COLO829 (cell line): ENCODE measurements at places on chromosomes 5 and 9.

- peak; percentile 78 for DNase-seq
These were observed 11.1 kb upstream of the MLANA start for GRCh38 chr9:5879419-5880181.

DNA sequence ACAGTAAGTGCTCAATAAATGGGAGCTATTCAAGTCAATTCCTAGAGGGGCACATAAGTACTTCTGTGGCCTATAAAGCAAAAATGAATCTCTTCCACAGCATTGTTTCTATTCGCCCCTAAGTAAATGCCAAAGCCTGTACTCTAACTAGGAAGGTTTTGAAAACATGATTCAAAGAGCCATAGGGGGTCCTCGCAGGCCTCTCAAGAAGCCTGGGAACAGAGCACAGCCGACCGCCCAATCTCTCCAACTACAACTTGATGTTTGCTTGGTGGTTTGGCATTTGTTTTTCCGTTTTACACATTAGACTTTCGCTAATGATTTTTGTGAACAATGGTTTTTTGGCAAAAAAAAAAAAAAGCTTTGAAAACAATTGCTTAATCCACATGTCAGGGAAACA is 19.4 kb downstream of the EFNA5 start:
- DNase-seq: no peak

DNA sequence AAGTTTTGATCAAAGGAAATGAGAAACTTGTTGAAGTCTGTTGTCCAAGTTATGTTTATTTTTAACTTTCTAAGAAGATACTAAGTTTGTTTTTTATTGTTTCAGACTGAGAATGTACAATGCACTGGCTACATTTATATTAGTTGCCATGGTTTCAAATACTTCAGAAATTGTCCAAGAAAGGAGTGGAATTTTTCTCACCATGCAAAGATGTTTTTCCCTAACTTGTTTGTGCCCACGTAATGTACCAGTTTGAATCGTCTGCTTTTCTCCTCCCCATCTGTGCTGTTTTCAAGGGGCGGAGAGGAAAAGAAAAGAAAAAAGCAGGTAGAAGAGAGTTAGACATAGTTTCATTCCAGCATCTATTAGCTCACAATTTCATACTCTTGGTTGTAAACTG is 407.0 kb downstream of the KCTD16 start:
- no peak for DNase-seq

- DNase-seq: no peak
These were observed 2.0 kb downstream of the SEMA6A start for GRCh38 chr5:116572350-116573278.

DNA sequence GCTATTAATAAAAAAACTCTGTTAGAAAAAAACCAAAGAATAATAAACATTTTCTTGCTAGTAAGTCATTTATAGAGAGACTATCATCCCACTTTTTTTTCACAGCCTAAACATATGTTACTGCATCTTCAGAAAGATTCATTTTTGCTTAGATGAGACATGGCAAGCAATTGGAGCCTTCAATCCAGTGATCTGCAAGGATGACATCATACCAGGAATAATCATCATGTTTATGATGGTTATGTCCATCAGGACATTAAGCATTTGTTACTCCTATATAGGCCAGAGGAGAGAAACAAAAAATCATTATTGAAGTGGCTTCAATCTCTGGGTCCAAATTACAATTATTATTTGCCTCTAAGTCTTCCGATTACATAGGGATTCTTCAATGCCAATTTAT is 626.3 kb upstream of the CCNG1 start:
- DNase-seq: no peak

GRCh38 chr9:134942011-134942787 is 24.5 kb upstream of the FCN1 start:
- no peak for DNase-seq

- DNase-seq: no peak
These were observed 14.8 kb upstream of the COL5A1 start for GRCh38 chr9:134626571-134627416.

GRCh38 chr9:125121146-125121545 is 22.2 kb downstream of the SCAI start:
- DNase-seq: no peak

DNA sequence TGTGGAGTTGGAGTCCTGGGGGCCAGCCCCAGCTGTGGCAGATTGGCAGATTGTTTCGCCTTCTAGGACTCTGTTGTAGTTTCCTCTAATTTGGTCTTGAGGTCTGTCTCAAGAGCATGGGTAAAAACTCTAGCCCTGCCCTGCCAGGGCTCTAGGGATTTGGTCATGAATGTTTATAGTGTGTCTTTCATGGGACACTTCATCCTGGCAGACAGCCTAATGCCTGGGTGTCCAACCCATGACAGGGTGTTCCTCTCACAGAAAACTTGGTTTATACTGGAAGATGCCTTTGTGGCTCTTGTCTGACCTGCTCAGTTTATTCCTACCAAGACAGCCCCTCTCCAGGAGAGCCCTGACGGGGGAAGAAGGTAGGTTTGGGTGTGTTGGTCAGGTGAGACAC is 45.5 kb downstream of the GALNT12 start:
- DNase-seq: no peak

DNA sequence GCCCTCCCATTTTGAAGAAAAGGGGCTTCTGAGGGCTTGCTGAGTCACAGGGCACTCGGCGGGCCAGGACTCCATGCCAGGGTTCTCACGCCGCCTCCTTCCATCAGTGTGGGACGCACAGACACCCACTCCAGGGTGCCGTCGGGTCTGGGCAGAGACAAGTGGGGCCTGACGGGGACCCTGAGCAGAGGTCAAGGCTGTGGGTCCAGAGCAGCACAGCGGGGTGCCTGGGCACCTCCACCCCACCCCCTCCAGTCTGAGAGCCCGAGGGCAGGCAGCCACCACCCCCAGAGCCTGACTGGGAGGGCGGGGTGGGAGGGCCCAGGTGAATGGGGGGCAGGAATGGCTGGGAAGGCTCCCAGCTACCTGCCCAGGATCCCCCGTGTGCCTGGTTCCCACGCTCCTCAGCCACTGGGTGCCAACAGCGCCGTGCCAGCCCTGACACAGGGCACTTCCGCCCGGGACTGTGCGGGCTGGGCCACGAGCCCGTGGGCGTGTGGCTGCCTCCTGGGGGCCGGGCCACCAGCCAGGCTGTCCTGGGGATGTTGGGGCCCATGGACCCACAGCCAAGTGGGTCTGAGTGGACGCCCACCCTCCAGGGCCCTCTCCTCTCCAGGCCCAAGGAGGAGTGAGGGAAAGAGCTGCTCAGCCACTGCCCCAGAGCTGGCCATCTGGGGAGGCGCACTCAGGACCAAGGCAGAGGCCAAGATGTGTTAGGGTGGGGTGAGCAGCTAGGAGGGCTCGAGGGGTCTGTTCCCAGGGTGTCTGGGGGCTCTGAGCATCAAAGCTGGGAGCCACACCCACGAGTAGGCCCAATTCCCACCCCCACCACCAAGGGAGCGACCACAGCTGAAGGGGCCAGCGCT is 10.1 kb upstream of the NRARP start:
- DNase-seq: no peak

DNA sequence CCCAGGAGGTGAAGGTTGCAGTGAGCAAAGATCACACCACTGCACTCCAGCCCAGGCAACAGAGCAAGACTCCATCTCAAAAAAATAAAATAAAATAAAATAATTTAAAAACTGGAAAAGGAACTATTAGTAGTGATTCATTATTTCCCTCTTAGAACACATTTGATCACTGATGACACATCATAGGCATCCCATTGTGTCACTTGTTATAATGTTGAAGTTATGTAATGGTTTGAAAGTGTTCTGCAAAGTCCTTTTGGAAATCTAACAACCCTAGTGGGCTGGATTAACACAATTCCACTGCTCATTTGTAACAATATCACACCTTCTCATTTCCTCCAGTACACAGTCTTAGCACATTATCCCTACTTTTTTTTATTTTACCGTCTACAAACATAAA is 81.8 kb upstream of the LMNB1 start:
- no peak for DNase-seq

DNA sequence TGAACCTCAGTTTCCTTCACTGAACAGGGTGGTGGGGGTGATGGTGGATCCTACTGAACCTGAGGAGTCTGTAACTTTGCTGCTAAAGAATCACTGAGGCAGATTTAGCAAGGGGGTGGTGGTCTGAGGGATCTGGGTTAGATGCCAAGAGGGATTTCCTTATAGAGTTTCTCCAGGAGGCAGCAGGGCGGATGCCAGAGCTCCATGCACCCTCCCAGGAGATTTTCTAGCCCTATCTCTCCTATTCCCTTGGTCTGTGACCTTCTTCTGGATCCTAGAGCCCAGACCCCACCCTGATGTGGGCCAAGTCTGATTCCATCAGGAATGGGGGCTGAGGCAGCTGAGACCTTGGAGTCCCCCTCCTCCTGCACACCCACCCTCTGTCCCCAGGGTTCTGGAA is 6.0 kb downstream of the PTGS1 start:
- DNase-seq: no peak

GRCh38 chr9:8560560-8561525 is 761.3 kb upstream of the DMAC1 start:
- DNase-seq: no peak

GRCh38 chr5:141223112-141223783 is at the start of gene PCDHB14:
Gene PCDHB14, plus strand, starts transcription at chr5:141223343. Its CDS starts 163 bp downstream, at chr5:141223506.
- DNase-seq: peak; percentile 23

GRCh38 chr9:127323393-127323792 is 58.8 kb downstream of the GARNL3 start:
- DNase-seq: no peak

GRCh38 chr9:115042781-115043509 is 75.0 kb downstream of the TNC start:
- DNase-seq: no peak

DNA sequence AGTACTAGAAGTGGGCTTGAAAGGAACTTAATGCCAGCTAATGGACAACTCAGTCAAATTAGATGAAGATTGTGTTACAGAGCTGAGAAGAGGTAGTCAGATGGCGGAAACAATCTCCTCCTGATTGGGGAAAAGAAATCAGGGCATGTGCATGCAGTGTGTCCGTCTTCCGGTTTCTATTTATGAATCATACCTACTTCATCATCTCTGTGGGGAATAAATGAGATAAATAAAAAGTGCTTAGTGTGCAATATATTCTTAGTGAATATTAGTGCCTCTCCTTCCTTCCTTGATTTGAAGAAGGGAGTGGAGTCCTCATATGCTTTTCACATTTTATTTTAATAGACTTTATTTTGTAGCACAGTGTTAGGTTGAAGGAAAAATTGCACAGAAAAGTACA is 108.7 kb upstream of the NFIL3 start:
- DNase-seq: peak; percentile 14

- DNase-seq: no peak
These were observed 8.9 kb upstream of the BNC2 start for GRCh38 chr9:16879416-16879815.

DNA sequence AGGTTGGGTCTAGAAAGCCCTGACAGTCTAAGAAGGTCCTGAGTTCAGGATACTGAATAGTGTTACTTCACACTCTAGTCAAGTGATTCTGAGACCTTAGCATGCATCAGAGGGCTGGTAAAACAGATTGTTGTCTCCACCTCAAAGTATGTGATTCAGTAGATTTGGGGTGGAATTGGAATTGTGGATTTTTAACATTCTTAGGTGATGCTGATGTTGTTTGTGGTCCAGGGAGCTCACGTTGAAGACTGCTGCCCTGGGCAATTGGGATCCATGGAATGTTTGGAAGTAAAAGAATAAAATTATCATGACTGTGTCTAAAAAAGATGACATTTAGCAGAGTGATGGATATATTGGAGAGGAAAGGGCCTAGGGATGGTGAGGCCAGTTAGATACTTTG is 75.6 kb downstream of the VCAN start:
- DNase-seq: no peak

DNA sequence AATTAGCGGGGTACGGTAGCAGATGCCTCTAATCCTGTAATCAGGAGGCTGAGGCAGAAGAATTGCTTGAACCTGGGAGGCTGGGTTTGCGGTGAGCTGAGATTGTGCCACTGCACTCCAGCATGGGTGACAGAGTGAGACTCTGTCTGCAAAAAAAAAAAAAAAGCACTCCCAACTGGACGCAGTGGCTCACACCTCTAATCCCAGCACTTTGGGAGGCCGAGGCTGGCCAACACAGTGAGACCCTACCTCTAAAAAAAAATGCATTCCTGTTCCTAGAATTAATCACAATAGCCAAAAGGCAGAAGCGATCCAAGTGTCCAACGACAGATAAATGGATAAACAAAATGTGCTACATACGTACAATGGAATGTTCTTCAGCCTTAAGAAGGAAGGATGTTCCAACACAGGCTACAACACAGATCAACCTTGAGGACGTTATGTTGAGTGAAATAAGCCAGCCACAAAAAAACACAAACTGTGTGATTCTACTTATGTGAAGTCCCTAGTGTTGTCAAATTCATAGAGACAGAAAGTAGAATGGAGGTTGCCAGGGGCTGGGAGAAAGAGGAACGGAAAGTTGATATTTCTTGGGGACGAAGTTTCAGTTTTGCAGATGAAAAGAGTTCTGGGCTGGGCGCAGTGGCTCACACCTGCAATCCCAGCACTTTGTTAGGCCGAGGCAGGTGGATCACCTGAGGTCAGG is 13.8 kb downstream of the FAM78A start:
- DNase-seq: no peak

DNA sequence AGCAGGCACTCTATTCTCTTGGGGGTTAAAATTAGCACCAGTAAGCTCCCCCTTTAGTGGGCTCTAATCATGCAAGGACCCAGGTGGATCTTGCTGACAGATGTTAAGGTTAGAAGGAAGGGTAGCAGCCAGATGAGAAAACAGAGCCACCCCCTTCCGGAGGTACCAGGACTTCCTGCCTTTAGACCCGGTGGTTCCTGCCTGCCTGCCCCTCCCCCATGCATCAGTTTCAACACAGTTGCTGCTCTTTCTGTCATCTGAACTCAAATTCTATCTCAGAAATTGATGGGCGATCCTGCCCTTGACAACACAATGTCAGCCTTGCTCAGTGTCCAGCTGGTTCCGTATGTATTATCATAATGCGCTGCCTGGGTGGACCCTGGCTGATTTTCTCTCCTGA is 287.3 kb downstream of the EBF1 start:
- no peak for DNase-seq

GRCh38 chr5:62608529-62609511 is 30.2 kb downstream of the LRRC70 start:
- no peak for DNase-seq
